ENCODE measurements at places on chromosomes 6 and 20. TPM values are rescaled to one million over a fixed set of nuclear protein-coding genes. Genes with fewer than 3 reads are reported as not detected.

PDYN gene
- total RNA-seq: not detected

C4A gene
- 33.5 TPM for total RNA-seq

SLC22A1 gene
- 0.09 TPM for total RNA-seq

ANGPT4 gene
- total RNA-seq: not detected

WFDC2 gene
- total RNA-seq: not detected

ITPA gene
- 26.2 TPM for total RNA-seq

RFX6 gene
- total RNA-seq: not detected

PLEKHG1 gene
- total RNA-seq: 3.7 TPM

ZC2HC1B gene
- not detected for total RNA-seq

RSPO3 gene
- total RNA-seq: 7.9 TPM

PPARD gene
- 1.3 TPM for total RNA-seq

MTFR2 gene
- 6.1 TPM for total RNA-seq

SLC16A10 gene
- total RNA-seq: not detected

HLA-DOB gene
- not detected for total RNA-seq

PKIB gene
- 0.57 TPM for total RNA-seq

CNKSR3 gene
- 11.7 TPM for total RNA-seq

LZTS3 gene
- 3.6 TPM for total RNA-seq

TPBG gene
- 101 TPM for total RNA-seq

HSPA1L gene
- 1.4 TPM for total RNA-seq

CAP2 gene
- 6.5 TPM for total RNA-seq

OR2H1 gene
- total RNA-seq: not detected

SLC22A23 gene
- total RNA-seq: 7.8 TPM

C4B gene
- 4.1 TPM for total RNA-seq

OR12D3 gene
- not detected for total RNA-seq

CFB gene
- 32.9 TPM for total RNA-seq

Measured in fibroblast of the aortic adventitia (primary cell).